ENCODE measurements at places on chromosomes 4 and X.

DNA sequence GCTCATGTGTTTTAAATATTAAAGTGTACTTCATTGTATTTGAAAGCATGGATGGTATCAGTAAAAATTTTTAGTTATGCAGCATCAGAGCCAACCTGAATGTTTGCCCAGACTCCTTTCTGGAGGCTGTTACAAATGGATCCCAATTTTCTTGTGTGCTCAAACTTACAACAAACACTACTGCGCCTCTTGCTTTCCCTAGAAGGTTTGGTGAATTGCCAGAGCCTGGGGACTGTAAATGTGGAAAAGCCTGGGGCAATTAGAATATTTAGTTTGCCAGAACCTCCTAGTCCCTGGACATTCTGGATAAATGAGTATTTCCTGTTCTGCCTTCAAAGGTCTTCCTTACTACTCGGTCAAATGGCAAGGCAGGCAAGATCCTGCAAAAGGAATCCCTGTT, 4.8 kb downstream of the CAPN6 start:
- peaks cover 10% of the 10 kb centered on the region for H3K27me3 ChIP-seq
- no peak overlapping the region for H3K4me3 ChIP-seq
- DNase-seq: no peak
- H3K36me3 ChIP-seq: no peaks in the 10 kb centered on the region
- no peak overlapping the region for H3K27ac ChIP-seq

GRCh38 chr4:145098675-145099037, 545 bp downstream of the ABCE1 start:
- H3K27me3 ChIP-seq: no peaks in the 10 kb centered on the region
- DNase-seq: no peak
- H3K36me3 ChIP-seq: peaks cover 24% of the 10 kb centered on the region
- H3K4me3 ChIP-seq: peak overlapping the region; percentile 94
- H3K27ac ChIP-seq: peak overlapping the region; percentile 100

DNA sequence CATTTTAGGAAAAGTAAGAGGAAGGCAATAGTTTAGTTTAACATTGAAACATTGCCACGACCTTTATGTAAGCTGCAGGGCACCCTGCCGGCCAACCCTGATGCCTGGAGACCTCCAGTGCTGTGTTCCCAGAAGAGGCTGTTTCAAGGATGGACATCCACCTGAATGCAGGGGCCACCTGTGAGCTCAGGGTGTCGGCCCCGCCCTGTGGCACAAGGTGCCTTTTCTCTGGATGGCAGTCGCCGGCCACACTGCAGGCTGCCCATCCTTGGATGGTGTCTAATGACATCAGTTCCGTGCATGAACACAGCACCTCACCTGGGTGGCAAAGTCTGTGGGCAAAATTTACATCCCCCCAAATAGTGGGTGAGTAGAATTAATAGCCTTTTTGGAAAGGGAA, 180.0 kb downstream of the AFAP1 start:
- H3K4me1 ChIP-seq: peaks cover 94% of the 10 kb centered on the region
- no peak for DNase-seq
- H3K27ac ChIP-seq: peak overlapping the region; percentile 88
- H3K36me3 ChIP-seq: peaks cover 21% of the 10 kb centered on the region
- H3K27me3 ChIP-seq: no peaks in the 10 kb centered on the region

- peak overlapping the region; percentile 95 for H3K27ac ChIP-seq
- no peaks in the 10 kb centered on the region for H3K36me3 ChIP-seq
- no peak for DNase-seq
- no peak overlapping the region for H3K4me3 ChIP-seq
- peaks cover 3% of the 10 kb centered on the region for H3K27me3 ChIP-seq
Measured at GRCh38 chr4:102474736-102475504, 26.2 kb upstream of the NFKB1 start.

GRCh38 chr4:187171706-187172339, 448.2 kb upstream of the FAT1 start:
- DNase-seq: no peak
- H3K4me3 ChIP-seq: no peak overlapping the region
- peaks cover 43% of the 10 kb centered on the region for H3K4me1 ChIP-seq
- H3K27me3 ChIP-seq: no peaks in the 10 kb centered on the region
- H3K27ac ChIP-seq: peak overlapping the region; percentile 60

- H3K27ac ChIP-seq: no peak overlapping the region
- no peak for DNase-seq
- peaks cover 4% of the 10 kb centered on the region for H3K27me3 ChIP-seq
- H3K4me3 ChIP-seq: no peak overlapping the region
- no peaks in the 10 kb centered on the region for H3K4me1 ChIP-seq
- no peaks in the 10 kb centered on the region for H3K36me3 ChIP-seq
Measured at GRCh38 chr4:180741703-180742102, 1501.5 kb upstream of the TENM3 start.

DNA sequence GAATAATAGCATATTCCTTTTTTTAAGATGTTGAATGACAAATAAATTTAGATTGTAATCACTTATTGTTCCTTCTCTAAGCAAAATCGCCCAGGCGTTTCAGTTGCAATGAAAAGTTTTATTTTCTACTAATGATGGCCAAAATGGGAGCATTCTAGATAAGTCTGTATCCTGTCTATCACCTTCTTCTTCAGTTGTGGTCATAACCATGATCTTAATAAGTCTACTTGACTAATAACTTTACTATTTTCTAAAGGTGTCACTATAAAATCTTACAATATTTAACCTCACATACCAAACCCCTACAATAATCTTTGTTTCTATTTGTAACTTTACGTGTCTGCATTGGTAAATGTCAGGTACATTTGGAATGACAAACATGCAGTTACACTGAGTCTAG, 723.7 kb upstream of the MAGEB2 start:
- H3K36me3 ChIP-seq: no peaks in the 10 kb centered on the region
- no peaks in the 10 kb centered on the region for H3K4me1 ChIP-seq
- no peak overlapping the region for H3K27ac ChIP-seq
- H3K4me3 ChIP-seq: no peak overlapping the region
- peaks cover 2% of the 10 kb centered on the region for H3K27me3 ChIP-seq
- DNase-seq: no peak

DNA sequence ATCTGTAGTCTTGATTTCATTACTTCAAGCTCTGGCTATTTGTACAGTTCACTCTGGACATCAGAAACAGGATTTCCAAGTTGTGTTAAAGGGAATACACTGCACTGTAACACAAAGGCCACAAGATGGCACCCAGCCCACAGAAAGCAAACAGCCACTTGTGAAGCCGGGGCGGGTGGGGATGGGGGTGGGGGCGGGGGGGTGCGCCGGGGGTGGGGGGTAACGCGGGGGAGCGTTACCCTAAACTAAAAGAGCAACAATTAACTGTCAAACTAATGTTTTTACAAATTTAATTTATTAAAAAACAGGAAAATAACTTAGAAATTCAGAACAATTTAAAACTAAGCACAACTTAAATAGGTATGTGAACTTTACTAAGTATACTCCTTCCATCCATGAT, 27.3 kb downstream of the PRDX4 start:
- DNase-seq: peak; percentile 44
- H3K4me1 ChIP-seq: peaks cover 6% of the 10 kb centered on the region
- H3K4me3 ChIP-seq: no peak overlapping the region
- H3K27me3 ChIP-seq: no peaks in the 10 kb centered on the region
- no peak overlapping the region for H3K27ac ChIP-seq

GRCh38 chr4:118367872-118368271, 15.1 kb upstream of the PRSS12 start:
- H3K4me3 ChIP-seq: no peak overlapping the region
- peaks cover 4% of the 10 kb centered on the region for H3K27me3 ChIP-seq
- no peaks in the 10 kb centered on the region for H3K36me3 ChIP-seq
- H3K4me1 ChIP-seq: no peaks in the 10 kb centered on the region
- no peak for DNase-seq
- H3K27ac ChIP-seq: peak overlapping the region; percentile 48

- H3K27ac ChIP-seq: peak overlapping the region; percentile 83
- DNase-seq: peak; percentile 77
- H3K36me3 ChIP-seq: peaks cover 31% of the 10 kb centered on the region
- peaks cover 3% of the 10 kb centered on the region for H3K27me3 ChIP-seq
- peak overlapping the region; percentile 92 for H3K4me3 ChIP-seq
Measured at GRCh38 chrX:53088136-53088974, 5.6 kb upstream of the KANTR start.

GRCh38 chrX:39418731-39419638, 617.7 kb downstream of the MID1IP1 start:
- peaks cover 46% of the 10 kb centered on the region for H3K4me1 ChIP-seq
- peak; percentile 28 for DNase-seq
- H3K36me3 ChIP-seq: no peaks in the 10 kb centered on the region
- H3K4me3 ChIP-seq: peak overlapping the region; percentile 45
- peak overlapping the region; percentile 53 for H3K27ac ChIP-seq

DNA sequence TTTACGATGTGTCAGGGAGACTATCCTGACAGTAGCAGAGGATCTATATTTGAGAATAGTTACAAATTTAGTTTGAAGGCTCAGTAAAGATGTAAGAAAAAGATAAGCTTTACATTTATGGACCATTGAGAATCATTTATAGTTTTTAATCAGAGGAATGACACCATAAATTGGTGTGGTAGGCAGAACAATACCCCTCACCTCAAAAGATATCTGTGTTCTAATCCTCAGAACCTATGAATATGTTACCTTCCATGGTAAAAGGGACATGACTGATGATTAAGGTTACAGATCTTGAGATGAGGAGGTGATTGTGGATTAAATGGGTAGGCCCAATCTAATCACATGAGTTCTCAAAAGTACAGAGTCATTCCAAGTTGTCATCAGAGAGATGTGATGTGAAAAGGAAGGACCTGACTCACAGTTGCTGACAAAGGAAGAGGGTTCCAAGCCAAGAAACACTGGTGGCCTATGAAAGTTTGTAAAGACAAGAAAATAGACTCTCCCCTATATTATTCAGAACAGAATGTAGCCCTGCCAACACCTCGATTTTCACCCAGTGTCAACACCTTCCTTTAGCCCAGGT, 27.0 kb downstream of the EREG start:
- H3K27ac ChIP-seq: no peak overlapping the region
- DNase-seq: no peak
- H3K36me3 ChIP-seq: no peaks in the 10 kb centered on the region
- no peaks in the 10 kb centered on the region for H3K4me1 ChIP-seq

GRCh38 chr4:1863297-1864033, 7.5 kb upstream of the LETM1 start:
- H3K27ac ChIP-seq: no peak overlapping the region
- H3K36me3 ChIP-seq: no peaks in the 10 kb centered on the region
- DNase-seq: no peak
- H3K4me3 ChIP-seq: peak overlapping the region; percentile 64

GRCh38 chr4:67035986-67036385, 509.3 kb downstream of the CENPC start:
- no peak overlapping the region for H3K4me3 ChIP-seq
- no peaks in the 10 kb centered on the region for H3K27me3 ChIP-seq
- H3K27ac ChIP-seq: peak overlapping the region; percentile 54
- peaks cover 30% of the 10 kb centered on the region for H3K4me1 ChIP-seq
- H3K36me3 ChIP-seq: no peaks in the 10 kb centered on the region

GRCh38 chr4:3675251-3676115, 90.7 kb upstream of the ADRA2C start:
- no peaks in the 10 kb centered on the region for H3K36me3 ChIP-seq
- DNase-seq: no peak
- H3K4me3 ChIP-seq: no peak overlapping the region
- no peak overlapping the region for H3K27ac ChIP-seq
- H3K27me3 ChIP-seq: peaks cover 30% of the 10 kb centered on the region

Measured in nephron progenitor cell (in vitro differentiated cells).